Tibial artery (tissue), 4 donors: ENCODE measurements at places on chromosomes 1 and 21.

DNA sequence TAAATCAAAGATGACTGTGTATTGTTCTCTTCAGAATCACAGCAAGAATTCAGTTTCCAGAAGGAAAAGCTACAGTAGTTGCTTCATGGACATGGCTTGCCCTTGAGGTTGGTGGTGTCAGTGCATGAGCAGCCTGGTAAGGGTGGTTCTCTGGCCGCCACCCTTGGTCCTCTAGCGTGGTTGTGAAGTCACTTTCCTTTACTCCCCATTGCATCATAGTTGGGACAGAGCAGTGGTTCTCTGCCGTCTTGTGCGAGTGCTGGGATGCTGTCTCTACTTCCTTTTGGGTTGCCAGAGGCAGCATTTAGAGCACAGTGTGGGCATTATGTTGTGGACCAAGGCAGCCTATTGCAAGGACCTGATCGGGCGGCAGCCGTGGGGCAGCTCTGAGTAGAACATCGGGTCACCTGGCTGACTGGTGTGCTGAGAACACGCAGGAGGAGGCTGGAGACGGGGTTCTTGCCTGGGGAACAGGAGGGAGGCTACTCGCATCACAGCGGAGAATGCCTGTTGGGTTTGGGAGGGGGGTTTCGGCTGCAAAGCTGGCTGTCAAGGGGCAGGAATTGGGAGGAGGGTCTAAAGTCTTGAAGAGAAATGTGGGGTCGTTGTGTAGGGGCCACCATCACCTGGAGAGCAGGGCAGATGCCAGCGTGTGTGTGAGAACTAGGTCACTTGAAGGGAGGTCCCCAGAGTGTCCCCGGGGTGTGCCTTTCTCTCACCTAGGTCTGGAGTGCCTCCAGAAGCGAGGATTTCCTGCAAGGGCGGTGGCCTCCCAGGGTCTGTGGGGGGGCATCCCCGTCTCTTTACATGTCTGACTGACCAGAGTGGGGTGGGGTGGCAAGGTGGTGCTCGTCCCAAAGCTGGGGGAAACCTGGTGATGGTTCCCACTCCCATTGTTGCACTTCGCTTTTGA lies 6.3 kb downstream of the ARF1 start:
- DNase-seq = peak; percentile 19

- DNase-seq = peak; percentile 69
These were observed 496.4 kb downstream of the SETD4 start for GRCh38 chr21:35563885-35564451.

GRCh38 chr1:15186073-15186845 lies 32.7 kb downstream of the TMEM51 start:
- DNase-seq = no peak

DNA sequence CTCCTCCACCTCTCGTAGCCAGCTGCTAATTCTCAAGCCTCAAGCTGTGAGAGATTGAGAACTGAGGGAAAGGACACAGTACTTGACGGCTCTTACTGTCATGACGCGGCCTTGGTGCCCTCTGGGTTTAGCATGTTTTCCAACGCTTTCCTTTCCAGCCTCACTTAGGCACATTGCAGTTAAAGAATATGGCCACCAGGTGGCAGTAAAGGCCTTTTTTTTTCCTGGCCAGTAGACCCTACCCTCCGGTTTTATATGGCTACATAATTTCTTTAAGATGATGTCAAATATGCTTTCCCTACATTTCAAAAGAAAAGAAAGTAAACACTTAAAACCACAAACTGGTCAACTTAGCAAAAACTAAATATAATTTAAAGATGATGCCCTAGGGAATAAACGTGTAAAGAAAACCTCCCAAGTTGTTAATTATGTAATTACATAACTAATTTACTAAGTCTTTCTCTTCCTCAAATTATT lies 56.8 kb upstream of the PRDX6 start:
- DNase-seq = no peak

GRCh38 chr1:226402739-226403165 lies 5.1 kb downstream of the PARP1 start:
- DNase-seq = no peak

DNA sequence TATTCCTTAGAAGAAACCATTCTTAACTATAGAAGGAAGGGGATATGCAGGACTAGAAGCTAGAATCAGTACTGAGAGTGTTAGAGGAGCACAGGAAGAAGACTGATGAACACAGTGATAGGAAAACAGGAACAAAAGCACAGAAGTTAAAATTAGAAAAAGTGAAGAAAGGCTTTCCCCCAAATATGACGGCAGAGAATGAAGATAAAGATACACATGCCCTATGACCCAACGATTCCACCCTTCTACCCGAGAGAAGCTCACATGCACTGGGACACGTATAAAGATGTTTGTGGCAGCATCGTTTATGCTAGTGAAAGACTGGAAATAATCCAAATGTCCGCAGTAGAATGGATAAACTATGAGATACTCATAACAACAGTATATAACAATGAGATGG lies 74.2 kb downstream of the DTL start:
- no peak for DNase-seq

DNA sequence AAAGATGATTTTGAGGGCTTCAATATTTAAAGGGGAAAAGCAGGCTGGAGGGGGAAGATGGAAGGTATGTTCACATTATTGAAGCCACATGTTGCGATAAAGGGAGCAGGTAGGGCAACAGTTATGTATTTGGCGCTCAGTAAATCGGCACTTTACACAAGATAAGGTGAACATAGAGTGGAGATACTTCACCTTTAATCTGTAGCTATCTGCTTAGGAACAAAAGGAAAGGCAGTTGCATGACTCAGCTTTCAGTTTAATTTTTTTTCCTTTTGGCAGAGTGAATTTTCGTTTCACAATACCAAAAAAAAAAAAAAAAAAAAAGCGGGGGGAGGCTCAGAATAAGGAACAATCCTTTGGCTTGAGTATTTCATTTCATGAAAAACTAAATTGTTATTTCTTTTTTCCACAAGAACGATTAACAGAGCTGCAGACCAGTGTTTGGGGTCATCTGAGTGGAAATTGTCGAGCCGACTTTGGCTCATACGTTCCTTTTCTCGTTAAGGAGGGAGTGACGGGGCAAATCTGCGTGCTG lies 1.1 kb upstream of the COQ8A start:
- no peak for DNase-seq

GRCh38 chr1:25217598-25218232 lies 14.6 kb downstream of the SYF2 start:
- no peak for DNase-seq
